Left lobe of liver (tissue), 2 donors: ENCODE measurements at places on chromosomes 5 and 9.

GRCh38 chr5:175742290-175742994, 84.6 kb downstream of the HRH2 start:
- DNase-seq = peak; percentile 16

DNA sequence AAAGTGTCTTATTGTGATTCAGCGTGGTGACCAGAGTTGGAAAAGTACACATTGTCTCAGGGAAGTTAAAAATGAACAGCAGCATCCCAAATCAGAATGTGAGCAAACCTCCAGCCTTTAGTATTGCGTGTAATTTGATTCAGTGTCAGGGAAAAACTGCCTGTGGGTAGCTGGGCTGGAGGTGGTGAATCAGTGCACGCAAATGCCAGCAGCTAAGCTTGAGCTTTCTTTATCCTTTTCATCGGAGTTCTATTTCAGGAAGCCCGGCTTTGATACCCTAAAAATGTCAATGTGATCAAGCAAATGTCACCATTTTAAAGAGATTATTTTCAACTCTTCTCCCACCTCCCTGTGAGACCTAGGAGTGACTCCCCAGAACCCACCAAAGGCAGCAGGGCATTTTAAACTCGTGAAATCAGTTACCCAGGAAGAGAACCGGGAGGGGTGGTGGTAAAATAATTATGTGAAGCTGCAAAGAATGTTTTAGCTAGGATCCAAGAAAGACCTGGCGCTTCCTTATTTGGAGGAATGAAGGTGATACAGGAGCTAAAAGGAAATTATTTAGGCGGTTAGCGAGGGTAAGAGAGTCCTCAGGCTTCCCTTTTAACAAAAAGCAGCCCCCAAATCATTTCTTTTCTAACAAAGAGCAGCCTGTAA, 25.7 kb upstream of the C5orf47 start:
- DNase-seq = no peak

DNA sequence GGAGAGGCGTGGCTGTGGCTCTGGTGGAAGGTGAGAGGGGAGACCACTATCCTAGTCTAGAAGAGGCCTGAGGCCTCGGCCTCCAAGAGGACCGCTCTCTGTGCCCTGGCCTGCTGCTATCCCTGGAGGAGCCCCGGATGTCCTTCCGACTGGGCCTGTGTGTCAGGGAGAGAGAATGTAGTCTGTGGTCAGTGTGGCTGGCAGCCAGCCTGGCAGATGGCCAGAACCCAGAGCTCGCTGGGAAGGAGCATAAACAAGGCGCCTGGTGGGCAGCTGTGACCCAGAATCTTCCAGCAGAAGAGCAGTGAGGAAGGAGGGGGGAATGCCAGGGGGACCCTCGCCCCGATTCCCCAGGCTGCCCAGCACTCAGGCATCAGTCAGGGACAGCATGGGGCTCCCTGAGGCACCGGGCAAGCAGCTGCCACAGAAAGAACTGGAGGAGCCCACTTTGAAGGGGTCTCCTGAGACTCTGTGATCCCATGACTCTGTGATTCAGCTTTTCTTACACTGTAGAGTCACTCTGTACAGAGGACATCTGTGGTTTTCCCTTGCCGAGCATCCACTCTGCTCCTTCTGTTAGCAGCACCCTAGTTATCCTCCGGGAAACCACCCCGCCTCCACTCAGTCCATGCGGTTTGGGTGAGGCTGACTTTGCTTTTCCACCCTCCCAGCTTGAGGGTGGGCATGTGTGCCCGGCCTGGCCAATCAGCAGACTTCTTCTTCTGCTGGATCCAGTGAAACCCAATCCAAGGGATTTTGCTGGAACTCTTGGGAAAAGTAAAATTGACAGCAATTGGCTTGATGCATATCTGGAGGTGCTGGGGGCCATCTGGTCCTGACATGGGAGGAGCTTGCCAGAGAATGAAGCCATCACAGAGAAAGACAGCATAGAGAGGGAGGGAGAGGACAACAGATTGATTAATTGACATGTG, 46.2 kb upstream of the PWWP2A start:
- DNase-seq = peak; percentile 60

- DNase-seq = no peak
These were observed 11.1 kb upstream of the SLC6A19 start for GRCh38 chr5:1190278-1190677.

DNA sequence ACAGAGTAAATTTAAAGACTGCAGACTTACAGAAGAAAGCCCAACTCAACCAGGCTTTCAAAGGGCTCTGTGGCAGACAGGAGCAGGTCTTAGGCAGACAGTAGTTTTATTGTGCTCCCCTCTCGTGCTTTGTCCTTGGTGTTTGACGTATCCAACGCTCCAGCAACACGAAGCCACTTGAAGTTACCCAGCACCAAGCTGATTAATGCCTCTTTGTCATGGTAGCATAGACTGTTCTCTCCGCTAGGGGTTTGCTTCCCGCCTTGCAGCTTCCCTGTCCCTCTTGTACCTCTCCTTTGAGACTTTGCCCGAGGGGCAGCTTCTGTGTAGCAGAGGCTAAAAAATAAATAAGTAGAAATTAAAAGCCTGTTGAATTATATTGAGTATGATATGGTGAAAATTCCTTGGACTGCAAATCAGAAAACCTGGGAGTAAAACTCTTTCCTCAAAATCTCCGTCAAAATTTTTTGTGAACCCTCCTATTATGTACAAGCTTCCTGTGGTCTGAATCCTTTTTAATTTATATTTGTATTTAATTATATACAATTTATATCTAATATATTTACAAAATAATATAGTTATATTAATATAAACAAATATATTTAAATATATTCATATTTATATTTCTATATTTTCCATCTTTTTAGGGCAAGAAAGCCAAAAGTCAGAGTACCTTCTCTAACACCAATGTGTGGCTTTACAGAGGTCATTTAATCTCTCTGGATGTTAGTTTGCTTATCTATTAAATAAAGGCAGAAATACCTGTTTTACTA, 405.4 kb downstream of the DMAC1 start:
- DNase-seq = no peak

DNA sequence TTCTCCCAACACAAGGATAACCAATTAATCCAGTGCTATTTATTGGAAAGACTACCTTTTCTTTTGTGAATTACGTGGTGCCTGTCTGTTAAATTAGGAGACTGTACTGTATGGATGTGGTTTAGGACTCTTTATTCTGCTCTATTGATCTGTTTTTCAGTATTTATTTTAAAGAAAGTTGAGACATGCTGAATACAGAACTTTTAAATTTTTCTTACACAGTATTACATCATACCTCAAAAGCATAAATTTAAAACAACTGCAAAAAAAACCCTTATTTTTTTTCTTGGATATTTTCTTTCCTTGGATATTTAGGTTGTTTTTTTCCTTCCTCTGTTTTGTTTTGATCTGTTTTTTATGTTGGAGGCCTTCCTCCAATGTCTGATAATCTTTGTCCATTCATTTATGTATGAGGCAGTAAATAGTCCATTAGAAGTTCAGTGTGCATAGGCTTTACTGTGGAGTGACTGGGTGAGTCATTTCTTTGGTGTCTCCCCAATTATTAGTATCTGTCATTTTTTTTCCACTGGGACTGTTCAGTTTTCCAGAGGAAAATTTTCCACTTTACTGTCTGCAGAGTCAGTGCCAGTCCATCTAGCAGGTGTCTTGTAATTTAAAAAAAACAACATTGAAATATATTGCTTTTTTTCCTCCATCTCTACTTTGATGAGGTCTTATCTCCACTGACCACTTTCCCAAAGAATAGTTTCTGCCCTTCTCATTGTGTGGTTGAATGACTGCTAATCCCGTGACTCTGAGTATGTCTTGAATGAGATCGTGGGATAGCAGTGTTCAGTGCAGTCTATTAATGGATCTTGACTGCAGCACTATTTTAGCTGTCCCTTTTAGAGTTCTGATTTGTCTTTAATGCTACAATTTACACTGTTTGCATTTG, 15.2 kb downstream of the CYSTM1 start:
- no peak for DNase-seq

GRCh38 chr5:32522429-32523143, 62.8 kb upstream of the SUB1 start:
- no peak for DNase-seq

DNA sequence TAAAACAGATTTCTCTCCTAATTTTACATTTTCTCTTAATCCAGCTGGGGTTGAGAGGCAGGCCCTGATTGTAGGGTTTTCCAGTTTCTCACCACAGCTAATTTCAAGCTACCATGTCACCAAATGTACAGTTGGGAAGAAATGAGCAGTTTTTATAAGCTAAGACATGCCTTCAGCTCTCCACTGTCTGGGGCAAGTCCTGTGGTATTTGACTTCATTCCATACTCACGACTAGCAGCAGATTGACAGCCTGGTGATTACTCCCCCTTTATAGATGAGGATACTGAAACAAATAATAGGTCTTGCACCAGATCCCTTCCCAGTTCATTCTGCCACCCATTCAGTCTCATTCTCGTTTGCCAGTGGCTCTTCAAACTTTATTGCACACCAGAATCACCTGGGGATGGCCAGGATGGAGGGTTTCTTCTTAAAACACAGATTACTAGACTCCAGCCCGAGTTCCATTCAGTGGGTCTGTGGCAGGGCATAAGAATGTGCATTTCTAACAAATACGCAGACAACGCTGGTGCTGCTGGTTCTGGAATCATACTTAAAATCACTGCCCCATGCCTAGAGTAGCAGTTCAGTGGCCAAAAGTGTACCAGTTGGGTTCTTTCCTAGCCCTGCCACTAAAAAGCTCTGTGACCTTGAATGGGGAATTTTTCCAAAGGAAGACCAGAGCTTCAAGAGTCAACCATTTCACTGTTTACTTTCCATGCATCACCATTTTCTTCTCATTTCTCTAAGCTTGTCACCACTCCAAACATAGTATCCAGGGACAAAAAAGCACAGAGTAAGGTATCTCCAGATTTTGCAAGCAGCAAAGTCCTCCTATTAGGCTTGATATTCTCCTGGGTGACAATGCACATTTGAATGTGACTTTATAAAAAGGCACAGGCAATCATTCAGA, 64.3 kb downstream of the CSNK1A1 start:
- DNase-seq = no peak

DNA sequence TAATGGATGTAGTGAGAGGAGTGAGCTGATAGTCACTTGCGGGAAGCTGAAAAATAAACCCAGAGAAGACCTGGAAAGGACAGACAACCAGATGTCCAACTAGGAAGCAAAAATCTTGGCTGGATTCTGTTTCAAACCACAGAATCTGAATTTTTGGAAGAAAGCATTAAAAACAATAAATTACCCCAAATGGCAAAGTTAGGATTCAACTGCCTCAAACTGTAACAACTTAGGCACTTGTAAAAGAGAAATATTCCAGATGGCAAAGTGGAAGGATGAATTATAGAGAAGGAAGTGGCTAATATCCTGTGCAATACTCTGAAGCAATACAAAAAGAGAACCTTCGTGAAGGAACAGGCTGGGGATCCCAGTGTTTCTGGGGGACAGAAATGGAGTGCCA, 46.8 kb upstream of the SLIT3 start:
- no peak for DNase-seq

GRCh38 chr5:173962436-173962972, 26.5 kb upstream of the C5orf47 start:
- no peak for DNase-seq

- no peak for DNase-seq
These were observed 37.9 kb downstream of the FBXW11 start for GRCh38 chr5:171968531-171968930.

DNA sequence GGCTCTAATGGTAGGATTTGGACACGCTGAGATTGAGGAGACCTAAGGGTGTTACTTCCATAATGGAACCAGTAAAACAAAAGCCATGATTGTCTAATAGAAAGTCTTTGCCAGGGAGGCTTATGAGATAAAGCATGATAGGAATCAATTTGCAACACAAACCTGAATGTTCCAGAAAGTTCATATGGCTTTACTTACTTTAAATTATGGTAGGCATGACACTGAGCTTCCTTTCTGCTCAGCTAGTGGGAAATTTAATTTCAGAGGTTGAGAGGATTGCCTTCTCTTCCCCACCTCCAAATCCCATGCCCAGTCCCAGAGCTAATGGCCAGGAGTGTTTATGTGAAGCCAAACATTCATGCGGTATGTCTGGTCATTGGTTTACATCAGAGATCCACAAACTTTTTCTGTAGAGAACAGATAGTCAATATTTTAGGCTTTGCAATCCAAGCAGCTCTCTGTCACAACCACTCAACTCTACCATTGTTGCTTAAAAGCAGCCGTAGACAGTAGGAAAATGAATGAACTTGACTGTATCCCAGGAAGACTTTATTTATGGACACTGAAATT, 114.5 kb downstream of the UGCG start:
- DNase-seq = no peak

- peak; percentile 63 for DNase-seq
These were observed 70.3 kb downstream of the DAPK1 start for GRCh38 chr9:87567983-87568382.

GRCh38 chr5:31573494-31574142, 41.5 kb downstream of the C5orf22 start:
- no peak for DNase-seq

DNA sequence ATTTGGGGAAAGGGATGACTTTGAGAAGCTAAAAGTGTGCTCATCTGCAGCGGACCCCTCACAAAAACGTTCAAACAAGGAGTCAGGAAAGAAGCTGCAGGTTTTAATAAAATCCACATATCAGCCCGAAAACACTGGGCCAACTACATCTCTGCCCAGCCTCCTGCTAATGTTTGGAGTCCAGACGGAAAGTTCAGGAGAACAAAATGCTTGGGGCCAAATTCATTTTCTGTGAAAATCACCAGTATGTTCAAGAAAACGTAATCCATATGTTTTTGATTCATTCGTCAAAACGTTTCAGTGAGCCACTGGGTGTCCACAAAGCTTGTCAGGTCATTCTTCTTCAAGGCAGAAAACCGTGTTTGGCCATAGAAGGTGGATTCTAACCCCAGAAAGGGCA, 87.5 kb upstream of the GAS1 start:
- no peak for DNase-seq
